GM12864 (cell line): ENCODE measurements at places on chromosomes 6 and 20.

- no peak for DNase-seq
These were observed 12.1 kb downstream of the SLC22A1 start for GRCh38 chr6:160133441-160134336.

DNA sequence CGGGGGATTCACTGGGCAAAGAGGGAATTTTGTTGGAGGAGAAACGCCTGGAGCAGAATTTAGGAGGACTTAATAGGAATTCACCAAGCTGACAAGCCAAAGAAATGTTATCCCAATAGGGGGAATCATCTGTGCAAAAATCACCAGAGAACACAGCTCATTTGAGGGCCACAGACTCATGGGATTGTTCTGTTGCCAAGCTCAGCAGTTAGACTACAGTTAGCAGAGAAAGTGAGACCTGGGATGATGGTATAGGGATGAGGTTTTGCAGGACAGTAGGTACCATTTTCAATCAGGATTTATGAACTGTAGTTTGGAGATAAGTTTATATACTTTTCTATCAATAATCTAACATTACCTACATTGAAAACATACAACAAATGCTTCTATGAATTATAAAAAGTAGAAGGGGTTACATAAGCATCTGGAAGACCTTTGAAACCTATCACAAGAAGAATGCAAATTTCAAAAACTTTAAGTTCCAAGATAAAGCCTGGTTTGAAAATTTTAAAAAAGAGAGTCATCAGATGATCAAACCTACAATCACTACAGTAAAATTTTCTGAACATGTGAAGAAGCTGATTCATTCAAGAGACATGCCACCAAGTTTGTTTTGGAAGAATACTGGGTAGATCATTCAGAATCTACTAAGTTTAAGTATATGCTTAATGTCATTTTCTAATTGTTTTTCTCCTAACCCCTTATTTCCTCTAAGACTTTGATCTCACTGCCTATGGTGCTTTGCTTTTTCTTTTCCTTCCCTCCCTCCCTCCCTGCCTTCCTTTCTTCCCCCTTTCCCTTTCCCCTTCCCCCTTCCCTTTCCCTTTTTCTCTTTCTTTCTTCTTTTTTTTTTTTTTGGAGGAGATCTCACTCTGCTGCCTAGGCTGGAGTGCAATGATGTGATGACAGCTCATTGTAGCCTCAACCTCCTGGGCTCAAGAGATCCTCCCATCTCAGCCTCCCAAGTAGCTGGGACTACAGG lies 81.5 kb downstream of the KIF13A start:
- no peak for DNase-seq

GRCh38 chr6:14925025-14925698 lies 320.7 kb upstream of the JARID2 start:
- no peak for DNase-seq

- DNase-seq = no peak
These were observed 29.7 kb upstream of the ENPP1 start for GRCh38 chr6:131778169-131778568.

- peak; percentile 13 for DNase-seq
These were observed 79.1 kb downstream of the ELOVL4 start for GRCh38 chr6:79868098-79868722.

DNA sequence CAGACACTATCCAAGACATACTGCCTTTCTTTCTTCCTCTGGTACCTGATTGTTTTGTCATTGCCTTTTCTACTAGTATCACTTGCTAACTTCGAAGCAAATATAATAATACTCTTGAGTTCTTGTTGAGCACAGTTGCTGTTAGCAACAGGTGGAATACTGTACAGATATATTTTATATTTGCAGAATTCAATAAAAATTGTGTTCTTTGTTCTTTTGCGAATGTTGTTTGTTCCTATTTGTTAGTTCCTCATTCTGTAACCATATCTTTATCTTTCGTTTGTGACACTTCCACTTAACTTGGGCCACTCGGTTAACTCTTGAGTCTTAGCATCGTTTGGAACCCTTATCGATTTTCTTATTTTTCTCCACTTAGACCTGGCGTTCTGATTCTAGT lies 868 bp downstream of the CYB5R4 start:
- DNase-seq = no peak

DNA sequence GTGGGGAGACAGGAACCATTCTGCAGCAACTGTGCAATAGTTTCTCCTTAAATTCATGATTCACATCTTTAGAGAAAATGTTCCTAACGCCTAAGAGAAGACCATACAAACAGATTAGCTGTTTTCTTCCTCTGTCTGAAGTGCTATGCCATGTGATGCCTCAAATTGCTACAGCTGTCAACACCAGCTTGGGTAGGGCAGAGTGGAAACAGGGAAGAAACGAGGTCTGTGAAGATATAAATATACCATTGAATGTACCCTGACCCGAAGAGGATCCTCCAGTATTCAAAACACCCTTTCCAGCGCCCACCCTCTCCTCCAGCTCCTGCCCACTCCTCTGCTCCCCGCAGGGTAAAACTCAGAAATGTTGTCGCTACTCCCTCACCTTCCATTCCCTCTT lies 40.3 kb upstream of the PRND start:
- DNase-seq = no peak

GRCh38 chr20:42379385-42379784 lies 761.2 kb upstream of the CHD6 start:
- DNase-seq = no peak

GRCh38 chr6:148550569-148550968 lies 196.3 kb upstream of the UST start:
- DNase-seq = no peak

DNA sequence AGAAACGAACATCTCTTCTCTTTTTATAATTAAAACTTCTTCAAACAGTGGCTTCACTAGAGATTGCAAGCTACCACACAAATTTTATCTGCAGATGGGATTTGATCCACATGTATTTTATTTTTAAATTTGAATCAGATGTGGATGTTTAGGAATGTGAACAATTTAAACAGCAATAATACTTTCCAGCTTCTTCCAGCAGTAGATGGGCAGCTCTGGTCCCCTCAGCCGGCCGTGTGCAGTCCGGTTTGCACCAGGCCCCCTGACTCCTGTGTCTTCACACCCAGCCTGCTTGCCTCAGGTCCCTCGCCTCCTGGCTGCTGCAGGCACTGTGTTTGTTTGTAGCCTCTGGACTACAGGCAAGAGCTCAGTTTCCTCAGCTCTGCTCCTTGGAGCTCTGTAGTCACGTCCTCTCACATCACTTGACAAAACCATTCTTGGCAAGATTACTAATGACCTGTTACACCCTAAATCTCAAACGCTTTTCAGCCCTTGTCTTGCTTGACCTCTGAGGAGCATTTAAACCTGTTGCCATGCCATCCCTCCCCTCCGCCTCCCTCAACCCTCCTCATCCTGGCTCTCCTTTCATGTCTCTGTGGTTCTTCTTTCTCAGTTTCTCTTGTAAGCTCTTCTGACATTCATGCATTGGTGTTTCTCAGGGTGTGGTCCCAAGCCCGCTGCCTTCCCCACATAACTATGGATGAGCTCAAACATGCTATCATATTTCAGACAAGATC lies 13.2 kb upstream of the ZBTB24 start:
- DNase-seq = no peak

GRCh38 chr20:47934761-47935160 lies 149.5 kb upstream of the SULF2 start:
- DNase-seq = no peak

- no peak for DNase-seq
These were observed 6.2 kb downstream of the GRIK2 start for GRCh38 chr6:101399616-101400162.

- DNase-seq = no peak
These were observed 727 bp downstream of the EDEM2 start for GRCh38 chr20:35146299-35146919.

DNA sequence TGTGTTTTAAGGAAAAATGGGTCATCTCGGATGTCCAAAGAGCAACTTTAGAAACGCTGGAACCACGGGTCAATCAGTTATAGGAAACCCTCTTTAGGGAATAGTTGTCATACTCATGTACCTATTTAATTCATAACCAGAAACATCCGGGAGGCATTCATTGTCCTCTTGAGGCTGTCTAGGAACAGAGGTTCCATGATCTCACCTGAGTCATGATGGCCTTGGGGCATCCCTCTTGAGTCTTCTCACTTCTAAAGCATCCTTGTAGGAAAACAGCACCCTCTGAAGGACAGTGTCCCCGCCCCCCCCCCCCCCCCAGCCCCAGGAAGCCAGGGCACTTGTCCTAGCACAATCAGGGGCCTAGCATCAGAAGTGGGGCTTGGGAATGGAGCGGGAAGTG lies 46.3 kb upstream of the CDH4 start:
- DNase-seq = no peak

DNA sequence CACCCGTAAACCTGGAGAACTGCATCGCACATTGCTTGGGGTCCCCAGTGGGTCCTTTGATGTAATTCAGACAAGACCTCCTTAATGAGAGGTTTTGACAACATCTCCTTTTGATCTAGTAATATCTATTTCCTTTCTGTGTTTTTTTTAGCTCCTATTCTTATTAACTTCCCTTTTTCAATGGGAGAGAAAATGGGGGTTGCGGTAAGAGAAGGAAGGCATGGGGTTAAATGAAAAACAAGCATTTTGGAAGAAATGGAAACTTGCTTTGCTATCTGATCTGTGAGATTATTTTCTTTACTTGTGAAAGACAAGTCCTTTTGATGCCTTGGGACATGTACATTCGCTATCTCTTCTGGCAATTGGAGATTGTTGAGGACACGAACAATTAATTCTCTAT lies 418.6 kb upstream of the MAN1A1 start:
- DNase-seq = no peak

- DNase-seq = no peak
These were observed 79.8 kb downstream of the TBXT start for GRCh38 chr6:166087852-166088251.

DNA sequence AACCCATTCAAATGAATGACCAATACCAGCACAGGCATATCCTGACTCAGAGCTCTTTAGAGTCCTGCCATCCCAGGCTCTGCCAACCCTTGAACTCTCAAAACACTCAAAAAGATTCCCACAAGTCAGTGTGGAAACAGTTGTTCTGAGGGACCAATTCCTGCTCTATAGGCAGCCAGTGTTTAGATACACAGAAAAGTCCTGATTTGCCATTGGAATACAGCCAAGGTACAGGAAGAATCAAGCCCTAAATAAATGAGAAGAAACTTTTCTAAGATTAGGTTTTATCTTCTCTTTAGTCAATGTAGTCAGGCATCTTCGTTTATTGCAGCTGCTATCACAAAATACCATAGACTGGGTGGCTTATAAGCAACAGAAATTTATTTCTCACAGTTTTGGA lies 626.8 kb upstream of the ARID1B start:
- no peak for DNase-seq

DNA sequence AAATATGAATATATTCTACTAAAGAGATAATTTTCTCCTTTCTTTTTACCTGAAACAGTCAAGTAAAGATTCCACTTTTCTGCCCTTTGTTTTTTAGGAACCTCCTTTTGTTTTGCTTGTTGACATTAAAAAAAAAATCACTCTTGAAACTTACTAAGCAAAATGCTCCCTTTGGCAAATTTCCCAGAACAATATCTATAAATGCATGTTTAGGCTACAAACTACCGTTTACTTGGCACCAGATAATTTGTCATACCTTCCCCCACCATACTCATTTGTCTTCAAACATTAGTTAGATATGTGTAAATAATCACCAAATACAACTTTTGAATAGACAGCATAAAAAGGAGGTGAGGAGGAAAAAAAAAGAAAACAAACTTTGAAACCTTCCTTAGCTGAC lies 604.7 kb downstream of the RFPL4B start:
- DNase-seq = no peak

- no peak for DNase-seq
These were observed at the start of gene IL20RA for GRCh38 chr6:137044366-137045221. Gene IL20RA (minus strand): TSS chr6:137044965. CDS start chr6:137044728, 237 bp downstream.

- peak; percentile 49 for DNase-seq
These were observed 2.9 kb upstream of the HIVEP2 start for GRCh38 chr6:142947714-142948480.

DNA sequence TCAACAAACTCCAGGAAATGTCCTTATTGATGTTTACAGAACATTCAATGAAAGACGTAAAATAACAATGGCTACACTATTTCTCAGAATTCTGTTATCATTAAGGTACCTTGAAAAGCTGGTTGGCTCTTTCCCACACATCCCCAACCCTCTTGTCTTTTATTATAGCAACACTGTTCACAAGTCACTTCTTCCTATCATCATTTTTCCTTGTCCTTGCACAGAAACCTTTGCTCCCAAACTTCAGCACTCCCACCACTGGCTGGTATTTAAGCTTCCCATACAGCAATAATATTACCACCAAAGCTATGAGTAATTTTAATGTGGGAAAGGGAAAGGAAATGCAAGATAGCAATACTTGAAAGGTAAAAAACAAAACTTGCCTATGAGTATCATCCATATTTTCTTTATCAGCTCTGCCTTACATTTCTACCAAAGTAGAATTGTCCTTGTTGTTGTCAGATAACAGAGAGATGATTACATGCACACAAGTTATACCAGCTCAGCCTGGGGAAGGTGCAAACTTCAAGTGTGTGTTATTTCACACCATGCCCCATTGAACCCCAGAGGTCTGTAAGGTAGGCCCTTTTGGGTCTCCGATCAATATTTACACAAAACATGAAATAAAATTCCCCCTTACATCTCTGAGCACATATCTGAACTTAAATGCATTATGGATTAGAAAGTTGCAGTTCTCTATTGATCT lies 32.2 kb downstream of the ARHGAP18 start:
- DNase-seq = no peak

DNA sequence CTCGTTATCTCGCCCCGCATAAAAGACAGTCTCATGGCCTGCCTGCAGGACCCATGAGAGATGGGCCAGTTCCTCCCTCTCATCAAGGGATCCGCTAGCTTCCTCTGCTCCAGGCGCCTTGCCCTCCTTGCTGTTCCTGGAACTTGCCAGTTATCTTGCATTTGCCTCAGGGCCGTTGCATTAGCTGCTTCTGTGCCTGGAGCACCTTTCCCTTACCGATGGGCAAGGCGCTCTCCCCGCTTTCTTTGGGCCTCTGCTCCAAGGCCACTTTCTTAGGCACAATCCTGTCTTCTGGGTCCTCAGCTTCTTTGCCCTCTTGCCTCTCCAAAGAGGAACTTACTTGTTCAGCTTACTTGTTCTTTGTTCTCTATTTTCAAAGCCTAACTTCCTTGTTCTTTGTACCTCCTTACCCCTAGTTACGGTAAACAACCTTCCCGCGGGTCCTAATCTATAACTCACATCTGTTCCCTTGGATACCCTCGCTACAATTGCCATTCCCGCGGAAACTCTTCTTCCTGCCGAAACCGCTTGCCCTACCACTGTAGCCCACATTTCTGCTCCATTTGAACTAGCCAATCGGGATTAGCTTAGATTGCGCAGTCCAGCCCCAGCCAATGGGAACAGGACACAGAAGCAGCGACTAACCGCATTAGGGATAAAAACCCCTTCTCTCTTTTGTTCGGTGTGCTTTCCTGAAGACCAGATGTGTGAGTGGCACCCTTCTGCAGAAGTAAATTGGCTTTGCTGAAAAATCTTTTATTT lies 887 bp upstream of the NSFL1C start:
- DNase-seq = no peak

- no peak for DNase-seq
These were observed 238.2 kb downstream of the GMDS start for GRCh38 chr6:2007165-2007564.

GRCh38 chr6:33869121-33869520 lies 65.3 kb upstream of the MLN start:
- no peak for DNase-seq

GRCh38 chr6:112251171-112251875 lies 3.0 kb downstream of the LAMA4 start:
- no peak for DNase-seq
